ENCODE measurements at places on chromosomes 6 and 20.

DNA sequence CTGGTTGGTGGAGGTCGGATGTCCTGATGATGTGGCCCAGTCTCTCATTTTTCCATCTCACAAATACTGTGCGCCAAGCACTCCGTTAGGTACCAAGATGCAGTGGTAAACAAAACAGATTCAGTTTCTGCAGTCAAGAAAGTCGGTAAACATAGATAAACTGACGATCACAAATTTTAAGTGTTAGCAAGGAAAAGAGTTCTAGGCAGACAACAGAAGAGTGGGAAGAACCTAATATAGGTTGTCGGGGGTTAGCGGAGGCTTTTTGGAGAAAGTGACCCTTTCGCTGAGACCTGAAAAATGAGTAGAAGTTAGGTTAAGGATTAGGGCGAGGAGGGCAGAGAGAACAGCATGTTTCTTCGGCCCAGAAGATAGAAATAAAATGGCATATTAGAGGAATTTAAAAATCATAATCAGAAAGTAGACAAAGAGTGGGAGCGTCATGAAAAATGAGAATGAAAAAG lies 514 bp downstream of the ORC3 start:
- DNase-seq: no peak

DNA sequence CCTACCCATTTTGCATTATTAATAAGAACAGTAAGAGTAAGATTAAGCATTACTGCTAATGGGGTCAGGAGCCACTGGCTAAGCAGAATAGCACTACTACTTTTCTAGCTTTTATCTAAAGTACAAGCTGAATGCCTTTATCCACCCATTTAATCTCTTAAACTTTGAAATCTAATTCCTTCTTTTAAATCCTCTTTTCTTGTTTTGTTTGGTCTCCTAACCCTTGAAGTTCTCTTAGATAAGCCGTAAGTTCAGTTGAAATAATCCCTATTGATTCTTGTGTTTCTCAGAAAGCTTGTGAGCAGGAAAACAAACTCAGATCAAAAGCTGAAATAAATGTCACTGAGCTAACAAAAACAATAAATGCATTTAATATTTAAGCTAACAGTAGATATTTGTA lies 380.2 kb downstream of the TBC1D32 start:
- no peak for DNase-seq

DNA sequence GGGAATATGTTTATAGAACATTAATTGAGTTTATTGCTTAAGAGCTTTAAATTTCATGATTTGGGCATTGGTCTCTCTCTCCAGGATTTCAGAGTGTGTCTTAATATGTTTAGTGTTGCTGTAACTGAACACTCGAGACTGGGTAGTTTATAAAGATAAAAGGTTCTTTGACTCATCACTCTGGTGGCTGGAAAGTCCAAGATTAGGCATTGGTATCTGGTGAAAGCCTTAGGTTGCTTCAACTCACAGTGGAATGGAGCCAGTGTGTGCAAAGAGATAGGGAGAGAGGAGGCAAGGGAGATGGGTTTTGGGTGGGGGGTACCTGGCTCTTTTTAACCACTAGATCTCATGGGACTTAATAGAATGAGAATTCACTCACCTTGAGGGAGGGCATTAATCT lies 35.6 kb upstream of the DTNBP1 start:
- no peak for DNase-seq

- DNase-seq: no peak
Observed at GRCh38 chr6:43687079-43687436, 533 bp downstream of the MRPS18A start.
